ENCODE measurements at places on chromosomes 4 and X.

GRCh38 chrX:63702556-63702955 lies 82.5 kb downstream of the ARHGEF9 start:
- no peak for DNase-seq

DNA sequence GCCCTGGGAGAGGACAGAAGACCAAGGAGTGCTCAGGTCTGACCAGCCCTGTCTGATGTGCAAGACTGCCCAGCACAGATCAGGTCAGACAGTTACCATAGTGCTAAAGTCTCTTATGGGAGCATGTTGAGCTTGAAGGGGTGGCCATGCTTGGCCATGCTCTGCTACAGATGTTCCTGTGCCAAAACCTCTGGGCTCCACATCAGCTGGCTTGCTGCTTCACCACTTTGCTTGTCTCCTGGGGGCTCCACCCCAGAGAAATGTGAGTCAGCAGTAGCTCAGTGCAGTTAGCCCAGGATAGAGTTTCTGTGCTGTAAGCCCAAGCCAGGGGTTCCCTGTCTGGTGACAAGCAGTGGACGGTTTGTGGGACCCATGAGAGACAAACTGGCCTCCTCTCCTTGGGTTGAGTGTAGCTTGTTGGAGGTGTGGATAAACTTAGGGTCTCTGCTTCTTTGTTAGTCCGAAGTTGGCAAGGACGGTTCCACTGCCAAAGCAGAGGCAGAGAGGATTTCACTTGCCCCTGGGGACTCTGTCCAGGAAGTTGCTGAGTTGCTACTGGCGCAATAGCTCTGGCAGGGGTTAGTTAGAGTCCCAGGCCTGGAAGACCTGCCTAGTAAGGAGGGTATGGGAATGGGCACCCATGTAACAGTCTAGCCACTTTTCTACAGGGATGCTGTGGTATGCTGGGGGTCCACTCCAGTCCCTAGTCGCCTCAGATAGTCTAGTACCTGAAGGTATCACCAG lies 8.7 kb upstream of the TMSB15C start:
- no peak for DNase-seq

DNA sequence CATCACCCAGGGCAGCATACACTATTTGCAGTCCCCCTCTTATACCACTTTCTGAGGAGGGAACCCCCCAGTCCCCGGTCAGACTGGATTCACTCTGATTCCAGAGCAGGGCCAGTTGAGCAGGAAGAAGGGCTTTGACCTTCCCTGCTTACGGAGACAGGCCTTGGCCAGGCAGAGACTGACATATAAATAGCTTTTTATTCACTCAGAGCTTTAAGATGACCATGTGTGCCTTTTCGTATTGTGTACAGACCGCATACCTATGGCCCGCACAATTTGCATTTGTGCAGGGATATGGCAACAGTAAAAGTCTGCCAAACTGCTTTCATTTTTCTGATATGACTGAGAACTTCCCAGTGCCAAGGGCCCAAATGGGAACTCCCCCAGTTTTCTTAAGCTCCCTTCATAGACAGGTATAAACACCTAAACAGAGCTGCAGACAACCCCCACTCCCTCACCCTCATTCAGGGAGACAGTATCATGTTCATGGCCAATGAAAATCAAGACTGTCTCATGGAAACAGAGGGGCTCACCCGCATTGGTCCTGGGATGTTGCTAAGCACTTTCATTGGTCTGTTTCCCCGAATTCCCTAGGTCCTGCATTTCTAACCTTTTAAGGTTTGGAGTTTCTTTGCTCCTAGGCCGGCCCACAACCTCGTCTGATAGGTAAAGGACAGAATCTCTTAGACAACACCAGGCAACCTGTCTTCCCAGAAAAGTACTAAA lies 86.0 kb downstream of the RTL5 start:
- no peak for DNase-seq

DNA sequence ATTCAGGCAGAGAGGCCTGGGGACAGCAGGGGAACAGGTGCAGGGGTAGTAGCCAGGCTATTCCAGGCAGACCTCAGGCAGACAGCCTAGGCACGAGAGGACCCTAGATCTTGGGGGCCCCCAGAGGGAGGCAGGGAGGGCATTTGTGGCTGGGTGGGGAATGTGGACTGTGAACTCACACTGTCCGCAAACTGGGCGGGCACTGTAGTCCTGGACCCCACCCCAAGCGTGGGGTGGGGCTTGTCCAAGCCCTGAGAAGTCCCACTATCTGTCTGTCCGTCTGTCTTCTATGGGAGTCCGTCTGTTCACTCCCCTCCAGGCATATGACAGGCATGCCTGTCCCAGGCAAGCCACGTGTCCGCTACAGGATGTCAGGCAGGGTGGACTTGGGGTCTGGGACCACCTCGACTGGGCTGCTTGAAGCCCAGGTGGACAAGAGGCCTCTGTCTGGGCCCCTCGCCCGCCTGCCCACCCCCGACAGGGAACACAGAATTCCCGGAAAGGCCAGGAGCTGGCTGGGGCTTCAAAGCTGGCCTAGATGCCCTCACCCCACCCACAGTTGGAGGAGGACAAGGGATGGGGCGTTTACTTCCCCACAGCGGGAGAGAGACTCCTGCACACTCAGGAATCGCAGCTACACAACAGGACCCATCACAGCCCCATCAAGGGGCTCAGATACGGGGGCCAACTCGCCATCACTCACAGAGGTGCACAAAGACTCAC lies at the start of gene SLC38A5:
SLC38A5 (minus strand) TSS at position 151 of the 723 bp plus-strand sequence. CDS start 2,336 bp downstream, outside the sequence.
- DNase-seq = no peak

GRCh38 chr4:1030031-1030430 lies 18.6 kb downstream of the FGFRL1 start:
- no peak for DNase-seq

DNA sequence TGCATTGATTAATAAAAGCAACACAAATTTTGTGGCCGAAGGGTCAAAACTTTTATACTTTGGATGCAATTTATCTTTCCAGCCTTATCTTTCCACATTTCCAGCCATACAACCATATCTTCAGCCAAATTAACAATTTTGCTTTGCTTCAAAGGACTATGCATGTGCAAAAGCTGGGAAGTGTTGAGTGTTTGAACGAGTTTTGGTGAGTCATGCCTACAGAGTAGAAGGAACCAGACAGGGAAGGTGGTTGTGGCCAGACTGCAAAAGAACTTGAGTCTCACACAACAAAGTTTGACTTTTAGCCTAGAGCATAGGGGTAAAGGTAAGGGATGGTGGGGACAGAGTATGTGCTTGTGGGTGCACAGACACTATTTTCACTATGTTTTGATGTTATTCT lies 53.0 kb upstream of the GABRA2 start:
- DNase-seq = no peak

DNA sequence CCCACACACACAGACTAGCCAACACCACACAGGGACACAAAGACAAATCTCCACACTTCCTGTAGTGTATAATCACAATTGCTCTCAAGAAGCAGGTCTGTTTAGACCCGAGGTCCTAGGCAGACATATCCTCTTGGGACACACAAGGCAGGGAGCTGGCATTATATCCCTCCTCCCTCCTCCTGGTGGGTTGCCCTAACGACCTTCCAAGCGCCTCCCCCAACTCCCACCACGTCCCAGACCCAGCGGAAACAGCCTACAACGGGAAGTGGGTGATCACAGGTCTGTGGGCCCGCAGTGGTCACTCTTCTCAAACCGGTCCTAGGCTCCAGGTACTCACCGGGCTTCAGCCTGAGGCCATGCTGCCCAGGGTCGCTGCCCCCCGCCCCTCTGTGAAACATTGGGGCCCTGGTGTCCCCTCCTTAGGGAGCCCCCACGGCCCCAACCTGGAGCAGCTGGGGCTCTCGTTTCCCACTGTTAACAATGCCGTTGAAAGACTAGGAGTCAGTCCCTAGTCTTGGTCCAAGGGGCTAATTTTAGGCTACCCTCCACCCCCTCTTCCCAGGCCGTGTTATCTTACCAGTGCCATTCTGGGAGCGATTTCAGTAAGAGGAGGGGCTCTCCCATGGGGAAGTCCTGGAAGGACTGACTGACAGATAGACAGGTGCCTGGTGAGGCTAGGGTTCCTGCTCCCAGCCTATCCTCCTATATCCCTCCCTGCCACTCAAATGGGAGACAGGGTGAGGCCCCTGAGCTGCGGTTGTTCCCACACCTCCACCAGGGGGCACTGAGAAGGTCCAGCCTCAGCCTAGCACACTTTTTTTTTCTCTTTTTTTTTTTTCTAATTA lies at the start of gene ASB12:
ASB12 (minus strand) TSS at position 485 of the 848 bp plus-strand sequence. CDS start 4,957 bp downstream, outside the sequence.
- no peak for DNase-seq

DNA sequence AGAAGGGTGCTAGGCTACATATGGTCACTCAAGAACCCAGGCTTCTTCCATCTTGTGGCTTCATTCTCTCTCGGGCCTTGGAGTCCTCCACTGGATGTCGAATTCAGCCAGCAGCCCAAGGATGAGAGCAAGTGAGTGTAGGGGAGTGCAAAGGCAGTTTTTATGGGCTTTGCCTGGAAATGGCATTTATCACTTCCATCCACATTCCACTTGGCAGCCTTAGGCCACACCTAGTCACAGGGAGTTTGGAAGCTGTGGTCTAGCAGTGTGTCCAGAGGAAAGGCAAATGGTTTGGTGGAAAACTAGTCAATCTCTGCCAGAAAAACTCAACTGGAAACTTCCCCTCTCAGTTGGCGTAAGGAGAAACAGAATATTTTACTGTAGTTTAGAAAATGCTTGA lies 59.0 kb downstream of the NHS start:
- no peak for DNase-seq

DNA sequence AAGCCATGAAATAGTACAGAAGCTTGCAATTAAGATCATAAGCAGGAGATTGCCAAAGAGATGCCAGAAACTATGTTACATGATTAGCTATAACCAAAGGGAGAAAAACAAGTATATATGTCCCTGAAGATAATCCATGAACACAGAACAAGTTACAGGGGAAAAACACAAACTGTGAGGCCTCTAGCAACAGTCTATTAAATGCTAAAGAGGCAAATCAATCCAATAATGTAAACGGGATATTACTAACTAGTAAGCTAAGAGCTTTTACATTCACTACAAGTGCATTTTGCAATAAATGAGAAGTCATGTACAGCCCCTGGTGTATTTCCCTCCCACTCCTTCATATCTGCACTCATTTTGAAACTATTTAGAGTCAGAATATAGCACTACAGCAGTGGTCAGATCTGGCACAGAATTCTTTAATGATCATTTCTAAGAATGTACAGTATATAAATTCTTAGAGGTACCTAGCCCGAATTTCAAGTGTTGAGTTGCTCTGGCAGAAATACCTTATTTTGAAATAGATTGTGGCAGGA lies 449.8 kb upstream of the SMIM31 start:
- no peak for DNase-seq

DNA sequence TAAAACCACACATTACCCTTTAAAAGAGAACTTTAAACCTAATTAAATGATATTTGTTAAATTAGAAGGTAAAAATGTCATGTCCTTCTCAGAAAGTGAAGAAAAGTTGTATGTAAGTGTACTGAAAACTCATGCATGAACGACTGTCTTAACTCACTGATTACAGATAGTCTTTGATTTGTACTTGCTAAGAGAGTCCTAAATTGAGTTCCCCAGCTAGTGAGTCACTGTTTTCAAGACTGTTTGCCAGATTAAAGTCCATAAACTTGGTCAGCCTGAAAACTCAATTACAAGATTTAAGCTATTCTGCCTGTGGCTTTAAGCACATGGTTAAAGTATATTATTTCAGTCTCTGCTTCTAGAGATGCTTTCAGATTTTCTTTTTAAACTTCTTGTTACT lies 124.9 kb upstream of the ZCCHC13 start:
- no peak for DNase-seq

- no peak for DNase-seq
Measured at GRCh38 chr4:38365748-38366310, 298.2 kb upstream of the KLF3 start.

- DNase-seq = no peak
Measured at GRCh38 chr4:7076696-7077082, 8.8 kb upstream of the GRPEL1 start.

DNA sequence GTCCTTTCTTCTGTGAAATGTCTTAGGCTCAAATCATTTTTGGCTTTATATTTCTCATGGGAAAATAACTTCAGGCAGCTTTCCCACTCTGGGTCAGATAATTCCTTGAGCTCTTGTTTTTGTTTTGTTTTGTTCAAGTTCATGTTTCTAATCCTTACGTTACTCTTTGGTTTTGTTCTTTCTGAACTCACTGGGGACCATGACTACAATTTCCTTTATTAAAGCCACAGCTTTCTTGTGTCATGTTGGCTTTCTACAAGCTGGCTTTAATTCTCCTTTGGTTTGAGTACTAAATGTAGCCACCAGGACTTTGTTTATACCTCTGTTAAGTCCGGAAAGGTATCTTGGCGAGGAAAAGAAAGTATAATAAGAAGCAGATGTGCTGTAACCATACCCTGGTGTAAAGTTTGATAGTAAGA lies 30.8 kb upstream of the ANXA3 start:
- no peak for DNase-seq

- peak; percentile 75 for DNase-seq
Measured at GRCh38 chr4:41360214-41360920, 103.6 kb downstream of the UCHL1 start.

GRCh38 chr4:147772056-147772455 lies 40.2 kb downstream of the ARHGAP10 start:
- no peak for DNase-seq

GRCh38 chrX:15269618-15270521 lies at the start of gene ASB9:
ASB9 (minus strand) TSS chrX:15270083; CDS start chrX:15269874, 209 bp downstream.
- DNase-seq = peak; percentile 77

GRCh38 chr4:159150821-159151390 lies 48.0 kb downstream of the RAPGEF2 start:
- no peak for DNase-seq

DNA sequence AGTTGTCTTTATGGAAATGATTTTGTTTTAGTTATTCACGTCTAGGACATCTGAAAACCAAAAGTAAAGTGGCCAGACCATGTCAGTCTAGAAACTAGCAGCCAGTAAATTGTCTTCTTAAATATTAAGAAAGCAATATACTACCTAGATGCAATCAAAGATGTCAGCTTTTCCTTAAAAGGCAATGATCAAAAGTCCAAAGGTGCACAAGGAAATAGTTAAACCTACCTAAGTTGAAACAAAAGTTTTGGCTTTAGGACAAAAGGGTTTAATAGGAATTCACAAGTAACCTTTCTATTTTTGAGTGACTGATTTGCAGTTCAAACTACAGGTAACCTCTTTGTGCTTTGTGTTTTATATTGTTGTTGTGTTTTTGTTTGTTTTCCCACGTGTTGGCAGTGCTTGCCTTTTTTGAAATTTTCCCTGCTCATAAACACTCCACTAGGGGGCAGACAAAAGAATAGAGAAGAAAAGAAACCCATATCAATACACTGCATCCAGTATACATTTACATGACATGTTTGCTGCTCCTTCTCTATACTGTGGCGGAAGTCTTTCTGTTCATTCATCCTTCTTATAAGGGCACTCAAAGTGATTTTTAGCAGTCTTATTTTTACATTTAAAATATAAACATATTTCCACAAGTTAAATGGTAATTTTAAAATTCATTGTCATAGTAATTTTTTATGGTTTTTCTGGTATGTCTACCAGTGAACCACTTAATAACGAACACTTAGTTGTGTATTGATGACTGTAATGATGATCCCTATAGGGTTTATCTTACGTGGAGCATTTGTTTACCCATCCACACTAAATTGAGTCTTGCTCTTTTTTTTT lies 62.7 kb downstream of the GAB1 start:
- DNase-seq = no peak

DNA sequence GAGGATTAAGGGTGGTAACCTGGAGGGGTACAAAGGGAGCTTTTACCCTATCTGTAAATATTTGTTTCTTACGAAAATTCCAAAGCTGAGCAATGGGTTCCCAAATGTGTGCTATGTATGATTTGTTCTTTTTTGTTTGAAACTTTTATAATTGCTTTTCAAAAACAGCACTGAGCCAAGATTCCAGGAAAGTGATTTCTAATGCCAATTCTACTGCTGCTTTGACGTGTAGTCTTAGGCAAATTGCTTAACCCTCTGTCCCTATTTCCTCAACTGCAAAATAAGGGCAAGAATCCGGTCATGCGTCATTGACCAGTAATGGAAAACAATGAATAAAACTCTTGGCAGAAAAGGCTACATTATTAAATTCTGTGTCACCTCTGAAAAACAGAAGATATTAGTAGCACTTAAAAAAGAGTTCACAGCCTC lies 454.7 kb downstream of the IL15 start:
- DNase-seq = no peak
